Activated T-helper 1 cell treated with Interleukin-2 at 50 U/mL for 16 hours (primary cell): ENCODE measurements at places on chromosomes 7 and 10.

- DNase-seq = no peak
Measured at GRCh38 chr7:4123346-4123745, 558.7 kb upstream of the FOXK1 start.

DNA sequence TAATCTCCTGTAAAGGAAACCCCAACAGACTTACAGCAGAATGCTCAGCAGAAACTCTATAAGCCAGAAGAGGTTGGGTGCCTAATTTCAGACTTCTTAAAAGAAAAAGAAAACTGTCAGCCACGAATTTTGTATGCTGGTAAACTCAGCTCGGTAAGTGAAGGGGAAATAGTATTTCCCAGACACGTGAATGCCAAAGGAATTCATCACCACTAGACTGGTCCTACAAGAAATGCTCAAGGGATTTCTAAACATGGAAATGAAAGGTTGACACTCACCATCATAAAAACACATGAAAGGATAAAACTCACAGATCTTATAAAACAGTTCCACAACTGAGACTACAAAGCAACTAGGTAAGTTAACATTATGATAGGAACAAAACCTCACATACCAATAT is 68.6 kb downstream of the GLCCI1 start:
- DNase-seq = no peak

GRCh38 chr10:13942035-13942434 is 355.3 kb downstream of the PRPF18 start:
- DNase-seq = no peak

DNA sequence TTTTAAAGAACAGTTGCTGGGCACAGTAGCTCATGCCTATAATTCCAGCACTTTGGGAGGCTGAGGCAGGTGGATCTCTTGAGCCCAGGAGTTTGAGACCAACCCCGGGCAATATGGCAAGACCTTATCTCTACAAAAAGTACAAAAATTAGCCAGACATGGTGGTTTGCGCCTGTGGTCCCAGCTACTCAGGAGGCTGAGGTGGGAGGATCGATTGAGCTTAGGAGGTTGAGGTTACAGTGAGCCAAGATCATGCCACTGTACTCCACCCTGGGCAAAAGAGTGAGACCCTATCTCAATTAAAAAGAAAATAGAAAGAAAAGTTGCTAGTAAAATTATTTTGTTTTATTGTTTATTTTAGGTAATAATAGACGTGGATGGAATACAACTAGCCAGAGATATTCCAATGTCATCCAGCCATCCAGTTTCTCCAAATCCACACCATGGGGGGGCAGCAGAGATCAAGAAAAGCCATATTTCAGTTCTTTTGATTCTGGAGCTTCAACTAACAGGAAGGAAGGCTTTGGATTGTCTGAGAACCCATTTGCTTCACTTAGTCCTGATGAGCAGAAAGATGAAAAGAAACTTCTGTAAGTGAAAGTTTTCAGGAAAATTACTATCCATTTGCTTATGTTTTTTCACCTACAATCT is 3.0 kb downstream of the NUP42 start:
- DNase-seq = no peak
